ENCODE measurements at places on chromosomes 13 and 19.

DNA sequence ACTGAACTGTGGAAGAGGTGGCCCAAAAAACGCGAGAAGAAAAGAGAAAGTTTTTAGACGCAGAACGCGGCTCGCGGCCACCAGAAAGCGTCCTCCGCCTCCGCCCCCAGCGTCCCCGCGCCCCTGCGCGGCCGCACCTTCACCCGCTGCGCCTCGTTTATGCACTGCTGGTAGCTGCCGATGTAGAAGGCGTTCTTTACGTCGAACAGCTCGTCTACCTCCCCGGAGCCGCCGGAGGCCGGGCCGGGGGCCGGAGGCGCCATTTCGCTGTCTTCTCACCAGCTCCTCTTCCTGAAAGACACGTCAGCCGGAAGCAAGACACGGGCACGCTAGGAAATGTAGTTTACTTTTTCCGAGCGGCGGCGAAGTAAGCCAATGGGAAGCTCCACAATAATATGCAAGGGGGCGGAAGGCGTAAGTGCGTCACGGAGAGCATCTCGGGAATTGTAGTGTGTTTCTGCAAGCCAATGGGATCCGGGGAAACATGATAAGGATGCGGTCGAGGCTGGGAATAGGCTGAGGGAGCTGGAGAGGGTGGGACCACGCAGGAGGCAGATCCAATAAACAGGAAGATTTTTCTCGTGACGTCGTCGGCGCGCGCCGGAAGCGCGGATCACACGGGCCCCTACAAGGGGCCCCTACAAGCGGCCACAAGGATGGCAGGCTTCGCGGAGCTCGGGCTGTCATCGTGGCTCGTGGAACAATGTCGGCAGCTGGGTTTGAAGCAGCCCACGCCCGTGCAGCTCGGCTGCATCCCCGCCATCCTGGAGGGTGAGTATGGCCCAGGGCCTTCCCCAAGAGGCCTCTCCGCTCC lies at the start of the genes COPE and DDX49:
Gene COPE, minus strand, starts transcription at position 302 of the 814 bp plus-strand sequence. Its CDS starts 39 bp downstream, at position 263.
Gene DDX49, plus strand, starts transcription at position 630 of the 814 bp plus-strand sequence. Its CDS starts 27 bp downstream, at position 657.
- peak; percentile 100 for DNase-seq

- DNase-seq: no peak
These were observed 2683.8 kb downstream of the PCDH9 start for GRCh38 chr13:64546371-64546770.

GRCh38 chr13:85462792-85463425 lies 336.3 kb downstream of the SLITRK6 start:
- no peak for DNase-seq

DNA sequence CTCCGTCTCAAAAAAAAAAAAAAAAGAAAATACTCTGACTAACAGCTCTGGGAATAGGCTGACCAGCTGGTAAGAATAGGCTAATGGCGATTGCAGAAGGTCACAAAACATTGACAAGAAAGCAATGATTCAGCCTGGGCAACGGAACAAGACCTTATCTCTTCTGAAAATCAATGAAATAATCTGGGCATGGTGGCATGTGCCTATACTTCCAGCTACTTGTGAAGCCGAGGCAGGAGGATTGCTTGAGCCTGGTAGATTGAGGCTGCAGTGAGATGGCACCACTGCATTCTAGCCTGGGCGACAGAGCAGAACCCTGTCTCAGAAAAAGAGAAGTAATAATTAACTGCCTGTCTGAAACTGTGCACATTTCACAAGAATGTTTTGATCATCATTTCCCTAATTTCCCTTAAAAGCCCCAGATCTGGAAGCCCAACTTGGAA lies 18.8 kb upstream of the MTRF1 start:
- no peak for DNase-seq

GRCh38 chr13:52809310-52809769 lies 39.1 kb downstream of the PCDH8 start:
- peak; percentile 51 for DNase-seq

- DNase-seq: no peak
These were observed 61.9 kb upstream of the ATP12A start for GRCh38 chr13:24618011-24618955.

GRCh38 chr13:98582947-98583346 lies 6.0 kb upstream of the STK24 start:
- no peak for DNase-seq

DNA sequence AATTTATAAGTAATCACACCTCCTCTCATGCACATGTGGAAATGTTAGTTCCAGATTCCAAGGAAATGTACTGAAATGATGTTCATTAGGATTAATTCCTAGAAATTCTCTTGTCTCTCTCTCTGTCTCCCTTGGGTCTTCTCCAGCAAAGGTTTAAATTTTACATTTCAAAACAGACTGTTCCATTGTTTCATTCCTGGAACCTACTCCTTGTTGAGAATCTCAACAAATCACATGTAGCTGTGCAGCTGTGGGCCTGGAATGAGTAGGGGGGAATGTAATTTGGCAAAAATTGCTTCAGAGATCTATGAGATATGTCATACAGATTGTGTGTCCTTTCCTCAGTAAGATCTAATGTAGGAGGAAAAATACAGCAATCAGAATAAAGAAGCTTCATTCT lies 46.2 kb upstream of the RFXAP start:
- no peak for DNase-seq

DNA sequence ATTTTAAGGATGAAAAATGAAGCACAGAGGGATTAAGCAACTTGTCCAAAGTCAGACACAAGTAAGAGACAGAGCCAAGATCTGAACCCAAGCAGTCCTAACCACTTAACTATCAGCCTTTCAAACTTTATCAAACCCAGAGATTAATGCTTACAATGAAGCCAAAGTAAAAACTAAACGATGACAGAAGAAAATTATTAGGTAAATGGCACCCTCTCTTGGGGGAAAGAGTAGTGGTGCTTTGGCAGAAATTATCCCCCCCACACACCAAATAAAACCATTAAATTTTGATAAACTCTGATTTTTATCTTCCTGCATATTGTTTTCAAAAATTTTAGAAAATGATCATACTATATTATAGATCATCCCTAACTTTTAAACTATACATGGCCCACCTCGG lies 329.2 kb downstream of the SLC7A1 start:
- DNase-seq: peak; percentile 9

DNA sequence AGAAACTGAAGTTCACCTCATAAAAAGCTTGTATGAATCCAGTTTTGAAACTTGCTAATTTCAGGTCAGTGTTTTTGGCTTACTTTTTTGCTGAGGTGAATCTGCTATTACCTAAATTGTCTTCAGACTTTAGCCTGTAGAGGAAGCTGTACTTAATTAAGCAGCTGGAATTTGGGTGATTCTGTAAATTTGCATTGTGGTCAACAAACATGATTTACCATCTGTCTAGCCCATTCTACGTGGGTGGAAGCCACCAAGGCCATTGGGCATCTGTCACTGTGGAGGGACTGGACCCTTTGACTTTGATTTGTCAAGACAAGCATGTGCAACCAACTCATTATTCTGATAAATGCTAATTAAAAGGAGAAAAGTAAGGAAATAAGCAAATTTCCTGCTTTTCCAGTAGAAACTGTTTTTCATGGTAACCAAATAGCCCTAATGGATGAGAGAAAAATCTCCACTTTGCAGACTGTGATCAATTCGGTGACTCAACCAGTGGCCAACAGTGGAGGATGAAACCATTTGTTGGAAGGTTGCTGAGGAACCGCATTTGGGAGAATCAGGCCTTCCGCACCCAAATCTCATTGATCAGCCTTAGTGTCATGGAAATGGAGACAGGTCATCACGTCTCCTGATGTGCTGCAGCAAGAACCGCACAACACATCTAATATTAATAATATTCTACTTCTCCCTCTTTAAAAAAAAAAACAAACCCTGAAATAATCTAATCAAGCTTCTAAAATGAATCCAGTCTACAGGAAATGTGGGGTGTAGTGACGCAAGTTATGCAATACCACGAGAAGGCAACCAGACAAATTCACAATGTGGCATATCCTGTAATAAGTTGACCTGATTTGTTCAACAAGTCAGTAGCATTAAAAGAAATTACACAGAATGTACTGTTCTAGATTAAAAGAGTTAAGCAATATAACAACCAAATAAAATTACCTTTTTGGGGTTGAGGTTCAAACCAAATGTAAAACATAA lies 54.3 kb downstream of the GARRE1 start:
- DNase-seq: peak; percentile 74

GRCh38 chr13:106987427-106987785 lies 419.5 kb upstream of the ARGLU1 start:
- DNase-seq: no peak

DNA sequence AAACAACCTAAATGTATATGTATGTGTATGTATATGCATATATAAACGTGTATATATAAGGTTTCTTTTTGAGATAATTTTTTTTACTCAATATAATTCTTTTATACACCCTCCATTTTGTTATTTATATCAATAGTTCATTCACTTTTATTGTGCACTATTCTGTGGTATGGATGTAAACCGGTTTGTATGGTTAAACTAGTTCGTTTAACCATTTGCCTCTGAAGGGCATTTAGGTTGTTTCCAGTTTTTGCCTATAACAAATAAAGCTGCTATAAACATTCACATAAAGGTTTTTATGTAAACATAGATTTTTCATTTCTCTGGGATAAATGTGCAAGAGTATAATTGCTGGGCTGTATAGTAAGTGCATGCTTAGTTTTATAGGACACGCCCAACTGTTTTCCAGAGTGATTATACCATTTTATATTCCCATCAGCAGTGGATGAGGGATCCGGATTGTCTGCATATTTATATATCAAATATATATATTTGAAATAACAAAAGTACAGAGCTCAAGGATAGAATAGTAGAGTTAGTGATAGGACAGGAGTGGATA lies 380.3 kb downstream of the TSHZ3 start:
- DNase-seq: no peak

GRCh38 chr19:18601875-18602274 lies 4.7 kb downstream of the CRLF1 start:
- no peak for DNase-seq

DNA sequence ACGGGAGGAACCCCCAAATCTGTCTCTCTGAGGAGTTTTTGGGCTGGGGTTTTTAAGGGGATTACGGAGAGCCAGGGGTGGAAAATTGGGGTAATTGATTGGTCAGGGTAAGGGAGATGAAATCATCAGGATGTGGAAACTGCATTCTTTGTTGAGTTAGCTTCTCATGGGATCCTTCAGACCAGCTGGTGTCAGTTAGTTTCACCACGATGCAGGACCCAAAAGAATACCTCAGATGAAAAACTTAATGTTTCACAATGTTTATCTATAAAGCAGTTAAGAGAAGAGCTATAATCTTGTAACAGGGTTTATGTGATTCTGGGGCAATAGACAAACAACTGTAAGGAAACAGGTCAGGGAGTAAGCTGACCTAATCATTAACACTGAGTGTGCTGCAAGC lies 230.8 kb downstream of the POU4F1 start:
- DNase-seq: no peak

DNA sequence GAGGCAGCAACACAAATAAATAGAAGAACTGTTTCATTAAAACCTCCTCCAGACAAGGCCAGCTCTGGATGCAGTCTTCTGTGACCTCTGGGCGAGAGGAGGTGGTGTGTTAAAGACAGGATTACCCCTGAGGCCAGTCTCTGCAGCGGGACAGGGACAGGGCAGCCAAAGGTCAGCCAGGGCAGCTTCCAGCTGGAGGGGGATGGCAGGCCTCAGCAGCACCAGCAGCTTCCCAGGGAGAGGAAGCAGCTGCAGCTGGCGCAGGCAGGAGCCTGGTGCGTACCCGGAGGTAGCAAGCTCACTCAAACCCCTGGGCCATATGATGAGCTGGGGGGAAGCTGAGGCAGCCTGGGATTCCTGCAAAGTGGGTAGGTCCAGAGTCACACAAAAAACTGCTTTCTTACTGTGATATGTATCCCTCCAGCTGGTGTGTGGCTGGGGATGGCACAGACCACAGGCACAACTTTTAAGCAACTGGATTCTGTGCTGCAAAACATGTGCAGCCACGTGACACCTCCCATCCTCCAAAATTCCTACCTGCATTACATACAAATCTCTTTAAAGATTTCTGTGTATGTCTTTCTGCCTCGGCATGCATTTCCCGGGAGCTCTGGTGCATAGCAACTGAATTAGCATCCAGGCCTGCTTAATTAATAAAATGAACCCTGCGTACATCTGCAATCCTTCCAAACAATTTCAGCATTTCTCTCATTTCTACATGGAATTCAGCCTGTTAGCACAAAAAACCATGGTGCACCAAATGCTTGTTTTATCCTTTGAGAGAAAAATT lies 238.3 kb upstream of the MAB21L1 start:
- no peak for DNase-seq

DNA sequence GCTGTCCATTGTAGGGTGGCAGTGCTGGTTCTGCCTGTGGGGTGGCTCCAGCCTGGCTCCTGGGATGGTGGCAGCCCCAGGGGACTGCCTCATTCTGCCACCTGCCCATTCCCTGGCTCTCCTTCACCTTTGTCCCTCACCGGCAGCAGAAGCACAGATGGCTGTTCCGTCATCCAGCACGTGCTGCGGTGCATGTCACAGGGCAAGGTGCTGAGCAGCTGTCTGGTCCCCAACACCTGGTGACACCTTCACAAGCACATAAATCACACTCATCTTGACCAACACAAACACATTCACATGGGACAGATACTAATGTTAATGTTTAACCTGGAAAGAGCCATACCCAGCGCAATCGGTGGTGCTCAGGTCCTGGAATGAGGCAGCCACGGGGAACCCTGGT lies 126.8 kb downstream of the UQCRFS1 start:
- DNase-seq: no peak

DNA sequence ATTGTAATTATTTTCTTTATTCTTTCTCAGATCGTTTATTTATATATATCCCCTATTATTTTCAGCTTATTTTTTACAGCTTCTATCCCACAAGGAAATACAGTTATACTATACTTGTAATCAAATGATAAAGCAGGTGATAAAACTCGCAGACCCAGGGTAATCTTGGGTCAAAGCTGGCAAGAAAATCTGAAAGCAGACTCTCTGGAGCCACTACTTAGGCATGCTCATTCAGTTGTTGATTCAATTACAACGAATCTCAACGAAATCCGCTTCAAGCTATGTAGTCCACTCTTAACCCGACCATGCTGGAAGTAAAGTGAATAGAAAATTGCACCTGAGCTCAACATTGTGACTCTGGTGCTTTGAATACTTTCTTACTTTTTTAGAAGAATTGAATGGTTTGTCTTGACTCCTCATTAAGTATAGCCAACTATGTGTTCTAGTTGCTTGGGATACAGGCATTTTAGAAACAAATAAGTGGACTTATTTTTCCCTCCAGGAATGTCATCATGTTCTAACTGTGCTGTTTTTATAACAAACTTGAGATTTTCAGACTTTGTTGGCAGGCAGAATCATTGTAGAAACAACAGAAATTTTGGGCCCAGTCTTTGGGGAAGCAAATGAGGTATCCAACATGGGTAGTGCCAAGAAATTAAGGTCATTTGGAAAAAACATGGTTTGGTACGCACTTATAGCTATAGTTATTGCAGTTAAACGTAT lies 21.4 kb downstream of the ESD start:
- DNase-seq: no peak
